ENCODE measurements at places on chromosomes 12 and 14.

GRCh38 chr12:95248604-95249360 lies 31.2 kb downstream of the VEZT start:
- DNase-seq: no peak

DNA sequence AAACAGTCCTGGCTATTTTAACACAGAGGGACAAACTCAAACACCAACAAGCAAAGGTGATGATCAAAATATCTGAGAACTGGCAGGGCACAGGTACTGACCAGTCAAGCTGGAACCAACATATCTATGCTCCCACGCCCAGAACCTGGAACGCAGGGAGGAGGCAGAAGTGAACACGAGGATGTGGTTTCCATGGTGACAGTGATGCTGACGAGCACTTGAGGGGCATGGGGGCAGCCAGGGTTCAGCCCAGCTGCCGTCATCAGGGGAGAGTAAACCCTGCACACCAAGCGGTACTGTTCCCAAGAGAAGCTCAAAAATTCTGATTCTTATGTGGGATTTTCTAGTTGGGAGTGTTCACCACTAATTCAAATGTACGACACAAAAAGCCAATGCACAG lies 113.6 kb upstream of the SFSWAP start:
- DNase-seq: no peak

DNA sequence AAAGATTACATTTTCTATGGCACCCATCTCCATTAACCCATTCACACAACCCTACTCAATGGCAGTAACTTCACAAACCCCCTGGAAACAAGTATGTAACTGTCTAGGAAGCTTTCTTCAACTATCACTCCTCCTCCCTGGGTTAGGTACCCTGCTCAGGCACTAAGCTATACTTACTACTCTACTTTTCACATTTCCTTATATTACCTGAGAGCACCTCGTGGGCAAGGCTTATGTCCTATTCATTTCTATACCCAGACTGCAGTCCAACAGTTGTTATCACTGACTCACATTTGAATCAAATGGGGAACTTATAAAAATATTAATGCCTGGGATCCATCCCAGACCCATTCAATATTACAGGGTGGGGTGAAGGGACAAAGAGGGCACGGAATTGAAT lies 4.6 kb downstream of the PAWR start:
- DNase-seq: no peak

DNA sequence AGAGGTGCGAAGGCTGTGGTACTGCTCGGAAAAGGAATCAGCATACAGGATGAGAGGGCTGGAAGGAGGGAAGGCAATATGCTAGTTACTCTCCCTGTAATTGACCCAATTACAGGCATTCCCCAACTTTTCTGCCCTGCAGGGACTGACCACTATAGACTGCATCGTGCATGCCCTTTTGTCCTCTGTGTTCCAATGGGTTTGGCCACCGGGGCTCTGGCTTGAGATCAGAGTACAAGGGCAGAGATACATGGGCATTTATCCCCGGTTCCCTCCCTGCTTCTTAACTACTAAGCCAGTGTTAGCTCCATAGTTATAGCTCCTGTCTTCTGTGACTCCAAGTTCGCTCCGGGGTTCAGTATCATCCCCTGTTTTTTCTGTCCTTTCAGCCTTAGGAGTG lies 59.7 kb downstream of the GTF2A1 start:
- DNase-seq: no peak

DNA sequence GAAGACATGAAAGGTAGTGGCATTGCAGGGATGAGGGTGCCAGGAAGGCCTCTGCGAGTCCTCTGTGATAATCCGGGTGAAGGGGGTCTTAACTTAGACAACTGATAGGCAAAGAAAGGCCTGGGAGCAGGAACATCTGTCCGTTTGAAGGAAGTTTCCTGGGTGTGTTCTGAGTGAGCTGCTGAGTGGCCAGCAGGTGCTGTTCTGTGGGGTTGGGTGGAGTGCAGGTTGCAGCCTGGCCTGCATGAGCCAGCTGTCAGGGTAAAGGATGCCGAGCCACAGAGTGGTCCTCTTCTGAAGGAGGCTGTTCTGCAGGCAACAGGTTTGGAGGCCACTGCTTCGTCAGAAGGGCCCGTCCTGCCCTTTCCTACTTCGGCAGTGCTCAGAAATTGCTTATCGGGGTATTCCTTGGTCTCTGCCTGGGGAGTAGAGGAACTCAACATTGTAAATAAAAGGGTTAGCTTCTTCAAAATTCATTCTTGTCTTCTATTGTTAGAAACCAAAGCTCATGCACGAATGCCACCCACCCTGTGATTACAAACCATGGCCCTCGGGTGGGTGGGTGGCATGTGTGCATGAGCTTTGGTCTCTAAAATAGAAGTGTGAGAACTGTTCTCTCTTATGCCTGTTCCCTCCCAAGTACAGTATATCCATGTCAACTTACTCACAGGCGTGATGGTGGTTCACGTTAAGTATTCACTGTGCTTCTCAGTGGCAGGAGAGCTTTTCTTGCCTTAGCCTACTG lies 118.9 kb downstream of the CHST11 start:
- DNase-seq: no peak

- DNase-seq: no peak
These were observed 54.1 kb downstream of the KSR2 start for GRCh38 chr12:117914686-117915085.

GRCh38 chr12:127503246-127503645 lies 763.7 kb upstream of the TMEM132C start:
- no peak for DNase-seq

- DNase-seq: no peak
These were observed 688 bp downstream of the C12orf71 start for GRCh38 chr12:27081668-27082111.

GRCh38 chr14:50139192-50139591 lies 22.8 kb upstream of the VCPKMT start:
- no peak for DNase-seq
